ENCODE measurements at places on chromosomes 6 and 20. TPM values are rescaled to one million over a fixed set of nuclear protein-coding genes. Genes with fewer than 3 reads are reported as not detected.

DNA sequence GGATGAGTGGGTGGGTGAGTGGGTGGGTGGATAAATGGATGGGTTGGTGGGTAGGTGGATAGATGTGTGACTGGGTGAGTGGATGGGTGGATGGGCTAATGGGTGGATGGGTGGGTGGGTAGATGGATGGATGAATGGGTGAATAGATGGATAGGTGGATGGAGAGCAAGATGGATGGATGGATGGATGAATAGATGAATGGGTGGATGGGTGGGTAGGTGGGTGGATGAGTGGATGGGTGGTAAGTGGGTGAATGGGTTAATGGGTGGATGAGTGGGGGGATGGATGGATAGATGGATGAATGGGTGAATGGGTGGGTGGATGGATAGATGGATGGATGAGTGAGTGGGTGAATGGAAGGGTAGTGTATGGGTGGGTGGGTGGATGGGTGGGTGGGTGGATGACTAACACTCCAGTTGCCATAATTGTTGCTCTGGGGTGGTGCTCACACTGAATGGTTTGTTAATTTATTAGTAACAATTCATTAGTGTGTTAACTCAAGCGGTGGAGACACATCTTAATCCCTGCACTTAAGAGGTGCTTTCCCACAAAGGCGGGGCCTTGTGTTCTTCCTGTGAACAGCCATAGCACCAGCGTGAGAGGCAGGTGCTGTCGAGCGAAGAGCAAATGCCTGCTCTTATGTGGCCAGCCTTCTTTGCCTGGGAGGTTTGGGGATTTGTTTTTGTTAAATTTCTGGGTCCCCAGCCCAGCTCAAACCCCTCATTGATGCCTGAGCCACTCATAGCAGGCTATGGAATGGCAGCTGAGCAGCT is 4.9 kb upstream of the APCDD1L start:
- DNase-seq = no peak

GRCh38 chr6:109512271-109512817 is 29.3 kb upstream of the ZBTB24 start:
- DNase-seq = no peak

- no peak for DNase-seq
Observed at GRCh38 chr20:57374931-57375651, 16.1 kb upstream of the RBM38 start.

DNA sequence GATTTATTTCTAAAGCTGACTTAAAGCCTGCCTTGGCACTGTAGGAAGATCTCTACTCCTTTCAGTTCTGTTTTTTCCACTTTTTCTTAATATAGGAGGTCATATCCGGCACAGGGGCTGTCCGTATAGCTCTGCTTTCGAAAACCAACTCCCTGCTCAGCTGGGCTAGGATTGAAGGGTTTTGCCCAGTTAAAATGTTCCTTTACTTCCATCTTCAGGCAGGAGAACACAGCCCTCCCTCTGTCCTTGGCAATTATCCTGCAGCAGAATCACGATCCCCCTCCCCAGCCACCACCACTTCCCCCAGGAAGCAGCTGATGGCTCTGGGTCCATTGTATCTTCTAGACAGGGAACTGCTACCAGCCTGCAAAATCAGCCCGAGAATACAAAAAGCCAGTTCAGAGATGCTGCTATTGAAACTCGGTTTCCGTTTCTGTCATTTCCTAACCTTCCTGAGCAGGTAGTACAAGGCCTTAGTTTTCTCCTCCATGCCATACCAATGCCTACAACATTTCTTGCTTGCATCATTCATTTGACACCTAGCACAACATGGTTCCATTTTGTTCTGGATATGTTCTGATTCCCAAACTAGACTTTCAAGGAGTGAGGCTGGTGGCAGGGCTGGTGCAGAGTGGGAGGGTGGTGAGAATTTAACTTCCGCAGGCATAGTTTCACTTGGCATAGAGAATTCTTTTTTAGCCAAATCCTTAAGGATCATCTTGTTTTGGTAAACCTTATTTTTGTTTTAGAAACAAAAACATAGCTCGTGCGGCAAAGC is 53.9 kb downstream of the FAM50B start:
- DNase-seq = no peak

GRCh38 chr6:3211681-3212080 is 15.8 kb downstream of the TUBB2B start:
- DNase-seq = no peak

- no peak for DNase-seq
Observed at GRCh38 chr20:36320898-36321695, 15.0 kb downstream of the DLGAP4 start.

DNA sequence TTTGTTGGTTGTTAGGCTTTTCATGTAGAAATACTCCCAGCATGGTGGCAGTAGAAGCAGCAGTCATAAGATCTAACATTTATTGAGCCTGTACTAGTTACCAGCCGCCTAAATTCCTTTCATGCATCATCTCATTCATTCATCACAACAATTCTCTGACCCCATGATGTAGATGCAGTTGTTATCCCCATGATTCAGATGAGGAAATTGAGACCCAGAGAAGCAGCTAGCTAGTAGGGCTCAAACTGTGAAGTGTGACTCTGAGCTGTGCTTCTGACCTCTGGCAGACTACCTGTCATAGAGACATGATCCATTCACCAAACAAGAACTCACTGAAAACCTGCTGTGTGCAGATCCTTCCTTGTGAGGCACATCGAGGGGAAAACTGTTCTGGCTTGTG is 16.9 kb downstream of the RREB1 start:
- DNase-seq = no peak

GRCh38 chr6:44730771-44731391 is 343.4 kb downstream of the CDC5L start:
- DNase-seq = no peak

SRSF12 gene
- 0.49 TPM for total RNA-seq

ATF6B gene
- 64.9 TPM for total RNA-seq

C6orf118 gene
- not detected for total RNA-seq

C20orf202 gene
- not detected for total RNA-seq

FOXA2 gene
- total RNA-seq = 43.6 TPM

ARG1 gene
- not detected for total RNA-seq
